ENCODE measurements at places on chromosomes 16 and 17.

DNA sequence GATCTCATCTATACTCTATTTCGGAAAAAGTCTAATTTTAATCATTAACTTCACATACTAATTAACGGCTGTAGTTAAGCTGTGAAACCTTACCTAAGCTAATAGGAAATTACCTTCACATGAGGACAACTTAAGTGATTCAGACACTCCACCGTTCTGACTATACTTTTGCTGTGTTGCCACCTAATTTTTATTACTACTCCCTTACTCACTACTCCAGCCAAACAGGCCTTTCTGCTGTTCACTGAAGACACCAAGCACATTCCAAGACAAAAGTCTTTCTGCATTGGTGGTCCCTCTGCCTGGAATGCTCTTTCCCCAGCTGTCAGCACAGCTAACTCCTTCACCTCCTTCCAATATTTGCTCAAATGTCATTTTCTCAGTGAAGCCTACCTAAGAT lies 1.3 kb downstream of the CMTR2 start:
- peak overlapping the region; percentile 83 for H3K27ac ChIP-seq
- H3K27me3 ChIP-seq = no peaks in the 10 kb centered on the region
- peak overlapping the region; percentile 74 for H3K4me3 ChIP-seq
- peaks cover 34% of the 10 kb centered on the region for H3K36me3 ChIP-seq
- DNase-seq = no peak

GRCh38 chr17:54883939-54884338 lies 16.7 kb upstream of the TOM1L1 start:
- no peak overlapping the region for H3K27ac ChIP-seq
- no peaks in the 10 kb centered on the region for H3K36me3 ChIP-seq
- H3K27me3 ChIP-seq = no peaks in the 10 kb centered on the region
- H3K4me1 ChIP-seq = no peaks in the 10 kb centered on the region

DNA sequence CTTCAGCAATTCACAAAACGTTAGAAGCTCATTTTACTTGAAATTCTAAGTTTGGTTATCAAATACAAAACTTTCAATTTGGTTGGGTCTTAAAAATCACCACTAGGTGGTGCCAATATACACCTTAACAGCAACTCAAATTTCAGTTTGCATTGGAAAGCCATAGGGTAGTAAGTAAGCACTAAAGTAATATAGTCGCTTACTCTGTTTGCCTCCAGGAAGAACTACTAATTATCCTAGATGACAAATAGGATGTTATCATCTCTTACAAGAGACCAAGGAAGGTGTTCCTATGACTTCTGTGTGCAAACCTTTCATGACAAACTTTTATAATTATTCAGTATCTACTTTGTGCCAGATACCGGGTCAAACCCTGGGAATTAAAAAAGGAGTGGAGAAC lies 93.3 kb downstream of the MYO1D start:
- peaks cover 2% of the 10 kb centered on the region for H3K36me3 ChIP-seq
- DNase-seq = no peak
- no peak overlapping the region for H3K4me3 ChIP-seq

GRCh38 chr16:86231321-86231995 lies 278.9 kb upstream of the FOXF1 start:
- H3K4me3 ChIP-seq = no peak overlapping the region
- H3K27me3 ChIP-seq = peaks cover 43% of the 10 kb centered on the region
- peak; percentile 7 for DNase-seq

DNA sequence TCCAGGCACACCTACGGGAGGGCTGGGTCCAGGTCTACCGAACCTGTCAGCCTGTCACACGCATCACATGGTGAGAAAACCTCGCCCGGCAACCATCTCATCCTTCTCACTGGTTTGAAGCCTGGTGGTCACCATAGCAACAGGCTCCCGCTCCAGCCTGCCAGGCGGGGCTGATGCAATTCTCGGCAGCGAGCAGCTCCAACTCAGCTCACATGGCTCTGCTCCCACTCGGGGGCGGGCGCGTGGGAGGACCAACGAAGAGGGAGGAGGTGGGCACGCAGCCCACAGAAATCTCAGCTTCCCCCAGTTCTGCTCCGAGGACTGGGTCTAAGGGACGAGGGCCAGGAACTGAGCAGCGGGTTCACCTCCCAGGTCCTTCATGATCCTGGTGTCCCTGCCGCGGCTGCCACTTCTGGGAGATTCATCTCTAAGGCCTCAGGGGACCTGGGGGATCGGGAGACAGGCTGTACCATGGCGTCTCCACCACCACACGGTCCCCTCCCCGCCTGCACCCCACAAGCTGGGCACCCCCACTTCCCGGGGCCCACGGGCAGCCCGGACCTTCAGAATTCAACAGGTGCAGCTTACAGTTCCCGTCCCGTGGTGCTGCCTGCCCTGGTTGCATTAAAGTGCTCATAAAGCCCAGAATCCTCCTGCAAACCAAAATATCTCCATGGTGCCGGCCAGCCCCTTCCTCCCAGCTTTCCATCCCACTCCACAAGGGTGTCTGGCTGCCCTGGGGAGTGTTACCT lies 25.8 kb downstream of the ABR start:
- H3K36me3 ChIP-seq = peaks cover 10% of the 10 kb centered on the region
- no peaks in the 10 kb centered on the region for H3K4me1 ChIP-seq
- no peak for DNase-seq
- H3K4me3 ChIP-seq = no peak overlapping the region
- H3K27ac ChIP-seq = no peak overlapping the region
- H3K27me3 ChIP-seq = no peaks in the 10 kb centered on the region

GRCh38 chr17:62625870-62626200 lies 1.6 kb upstream of the MRC2 start:
- H3K27ac ChIP-seq = peak overlapping the region; percentile 86
- H3K4me3 ChIP-seq = peak overlapping the region; percentile 80
- peaks cover 9% of the 10 kb centered on the region for H3K27me3 ChIP-seq
- peaks cover 38% of the 10 kb centered on the region for H3K4me1 ChIP-seq

DNA sequence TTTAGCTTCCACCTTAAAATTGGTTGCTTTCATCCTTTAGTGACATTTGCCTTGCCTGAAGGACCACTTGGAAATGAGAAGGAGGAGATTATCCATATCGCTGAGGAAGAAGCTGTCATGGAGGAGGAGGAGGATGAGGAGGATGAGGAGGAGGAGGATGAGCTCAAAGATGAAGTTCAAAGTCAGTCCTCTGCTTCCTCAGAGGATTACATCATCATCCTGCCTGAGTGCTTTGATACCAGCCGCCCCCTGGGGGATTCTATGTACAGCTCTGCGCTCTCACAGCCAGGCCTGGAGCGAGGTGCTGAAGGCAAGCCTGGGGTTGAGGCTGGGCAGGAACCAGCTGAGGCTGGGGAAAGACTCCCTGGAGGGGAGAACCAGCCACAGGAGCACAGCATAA lies 11.5 kb upstream of the TMEM106A start:
- H3K36me3 ChIP-seq = peaks cover 47% of the 10 kb centered on the region
- H3K27me3 ChIP-seq = no peaks in the 10 kb centered on the region
- no peaks in the 10 kb centered on the region for H3K4me1 ChIP-seq
- DNase-seq = no peak
- no peak overlapping the region for H3K27ac ChIP-seq

GRCh38 chr17:45364531-45365390 lies 47.9 kb upstream of the MAP3K14 start:
- no peak overlapping the region for H3K27ac ChIP-seq
- peaks cover 2% of the 10 kb centered on the region for H3K36me3 ChIP-seq
- no peak for DNase-seq
- peaks cover 3% of the 10 kb centered on the region for H3K27me3 ChIP-seq

Data from mesothelial cell of epicardium (in vitro differentiated cells).